T-helper 2 cell (primary cell): ENCODE measurements at places on chromosomes 12 and 14.

DNA sequence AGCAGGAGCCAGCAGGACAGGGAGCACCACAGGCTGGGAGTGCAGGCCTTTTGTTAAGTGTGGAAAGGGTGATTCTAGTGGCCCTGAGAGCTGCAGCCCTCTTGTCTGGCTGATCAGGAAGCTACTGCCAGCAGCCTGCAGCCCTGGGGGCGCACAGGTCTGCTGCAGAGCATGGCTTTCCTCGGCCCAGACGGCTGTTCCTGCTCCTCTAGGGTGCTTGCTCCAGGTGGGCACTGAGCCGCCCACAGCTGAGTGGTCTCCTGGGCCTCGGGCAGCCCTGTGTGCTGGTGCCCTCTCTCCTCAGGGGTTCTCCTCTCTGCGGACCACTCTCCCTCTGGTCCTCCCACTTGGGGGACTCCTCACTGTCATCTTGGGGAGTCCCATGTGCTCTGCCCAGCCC lies 18.9 kb downstream of the CCDC88C start:
- DNase-seq, result no peak

DNA sequence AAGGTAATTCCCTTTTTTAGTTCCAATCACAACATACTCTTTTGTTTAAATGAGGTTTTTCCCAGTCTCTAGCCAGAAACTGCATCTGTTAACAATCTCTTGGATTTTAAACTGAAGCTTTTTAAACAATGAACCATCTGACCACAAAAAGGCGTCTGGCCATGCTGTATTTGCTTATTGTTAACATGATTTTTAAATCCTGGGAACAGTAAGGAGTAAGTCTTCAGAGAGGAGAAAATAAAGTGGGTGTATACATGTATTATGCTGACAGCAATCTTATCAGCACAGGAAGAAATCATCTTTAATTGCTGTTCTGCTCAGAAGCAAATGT lies 106.2 kb downstream of the DAAM1 start:
- no peak for DNase-seq

DNA sequence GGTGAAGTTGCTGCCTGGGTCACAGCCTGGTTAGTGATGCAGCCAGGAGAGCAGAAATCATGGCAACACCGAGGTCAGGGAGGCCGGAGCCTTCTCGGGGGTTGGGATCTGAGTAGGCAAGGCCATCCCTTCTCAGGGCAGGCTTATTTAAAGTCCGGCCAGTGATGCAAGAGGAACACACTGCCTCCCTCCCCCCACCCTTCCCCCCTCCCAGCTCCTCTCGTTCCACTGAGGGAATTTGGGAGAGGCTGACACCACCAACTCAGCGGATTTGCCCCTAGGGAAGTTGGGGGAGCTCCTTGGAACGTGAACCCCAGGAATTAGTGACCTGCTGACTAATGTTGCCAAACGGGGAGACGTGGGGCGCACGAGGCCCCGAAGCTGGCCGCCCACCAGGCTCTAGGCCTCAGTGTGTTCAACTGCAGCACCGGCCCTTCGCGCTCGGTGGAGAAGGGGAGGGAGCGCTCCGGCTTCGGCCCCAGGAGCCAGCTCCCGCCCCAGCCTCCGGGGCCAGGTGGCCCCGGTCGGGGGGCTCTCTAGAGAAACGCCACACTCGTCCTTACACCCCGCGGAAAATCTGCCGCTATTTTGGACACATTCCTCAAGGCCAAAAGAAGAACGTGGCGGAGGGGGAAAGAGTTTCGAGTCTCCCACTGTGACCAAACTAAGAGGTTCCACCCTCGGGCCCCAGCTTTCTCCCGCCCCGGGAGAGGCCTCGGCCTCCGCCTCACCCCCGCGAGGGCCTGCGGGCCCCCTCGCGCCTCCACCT lies 1.6 kb downstream of the CTDSP2 start:
- DNase-seq, result no peak

DNA sequence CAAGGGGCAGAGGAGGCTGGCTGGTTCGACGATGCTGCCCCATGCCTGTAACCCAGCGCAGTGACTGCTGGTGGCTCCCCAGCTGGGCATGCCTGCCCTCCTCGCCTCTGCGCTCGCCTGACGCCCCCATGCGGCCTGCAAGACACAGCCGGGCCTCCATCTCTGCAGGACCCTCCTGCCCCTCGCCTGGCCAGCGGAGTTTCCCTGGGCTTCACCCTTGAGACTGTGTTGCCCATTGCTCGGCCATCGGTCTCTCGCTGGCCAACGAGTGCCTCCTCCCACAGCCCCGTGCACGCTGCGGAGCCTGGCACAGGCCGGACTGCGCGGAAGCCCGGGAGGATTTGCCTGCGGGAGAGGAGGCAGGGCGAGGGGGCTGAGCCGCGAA lies 17.6 kb downstream of the ASPG start:
- no peak for DNase-seq
